ENCODE measurements at places on chromosomes 13 and 19. TPM values are rescaled to one million over a fixed set of nuclear protein-coding genes. Genes with fewer than 3 reads are reported as not detected.

GRCh38 chr13:41608839-41609177 lies 151.5 kb downstream of the RGCC start:
- DNase-seq = no peak

GRCh38 chr13:112740502-112741131 lies 50.8 kb downstream of the ATP11A start:
- peak; percentile 94 for DNase-seq

GRCh38 chr19:13459351-13459750 lies 46.9 kb downstream of the CACNA1A start:
- no peak for DNase-seq

DNA sequence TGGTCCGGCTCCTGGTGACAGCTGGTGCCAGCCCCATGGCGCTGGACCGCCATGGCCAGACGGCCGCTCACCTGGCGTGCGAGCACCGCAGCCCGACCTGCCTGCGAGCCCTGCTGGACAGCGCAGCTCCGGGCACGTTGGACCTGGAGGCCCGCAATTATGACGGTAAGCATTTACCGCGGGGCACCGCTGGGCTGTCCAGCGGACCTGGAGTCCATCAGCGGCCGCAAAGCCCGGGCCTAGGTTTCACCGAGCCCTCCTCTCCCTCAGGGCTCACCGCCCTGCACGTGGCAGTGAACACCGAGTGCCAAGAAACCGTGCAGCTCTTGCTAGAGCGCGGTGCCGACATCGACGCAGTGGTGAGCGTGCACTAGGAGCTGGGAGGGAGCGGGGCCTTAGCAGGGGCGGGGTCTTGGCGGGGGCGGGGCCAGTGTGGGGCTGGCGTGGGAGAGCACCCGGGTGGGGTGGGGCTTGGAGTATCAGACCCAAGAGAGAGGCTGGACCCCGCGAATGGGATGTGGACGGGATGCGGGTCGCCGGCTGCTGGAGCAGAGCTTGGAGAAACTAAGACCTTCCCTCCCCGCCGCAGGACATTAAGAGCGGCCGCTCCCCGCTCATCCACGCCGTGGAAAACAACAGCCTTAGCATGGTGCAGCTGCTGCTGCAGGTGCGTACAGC lies 8.7 kb downstream of the BCL3 start:
- DNase-seq = peak; percentile 63

- no peak for DNase-seq
Measured at GRCh38 chr19:5046339-5047039, 77.6 kb downstream of the KDM4B start.

DNA sequence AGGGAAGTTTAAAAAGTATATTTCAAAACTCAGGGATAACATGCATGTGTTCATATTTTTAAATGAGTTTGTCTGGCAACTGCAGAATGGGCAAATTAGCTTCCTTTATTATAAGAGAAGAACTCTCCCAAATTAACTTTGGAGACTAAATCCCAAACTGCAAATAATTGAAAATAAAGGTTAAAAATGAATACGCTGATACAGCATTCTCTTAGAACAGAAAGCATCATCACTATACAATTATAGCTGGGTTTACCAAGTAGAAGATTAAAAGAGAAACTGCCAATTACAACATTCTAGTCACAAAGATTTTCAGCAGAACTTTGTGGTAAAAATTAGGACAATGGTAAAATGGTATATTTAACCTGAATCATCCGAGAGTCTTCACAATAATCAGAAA lies 73.3 kb downstream of the OLFM4 start:
- DNase-seq = no peak

GRCh38 chr13:107563099-107563925 lies 652.0 kb downstream of the LIG4 start:
- DNase-seq = peak; percentile 26

GRCh38 chr13:32390048-32390447 lies 37.9 kb downstream of the N4BP2L1 start:
- DNase-seq = no peak

DNA sequence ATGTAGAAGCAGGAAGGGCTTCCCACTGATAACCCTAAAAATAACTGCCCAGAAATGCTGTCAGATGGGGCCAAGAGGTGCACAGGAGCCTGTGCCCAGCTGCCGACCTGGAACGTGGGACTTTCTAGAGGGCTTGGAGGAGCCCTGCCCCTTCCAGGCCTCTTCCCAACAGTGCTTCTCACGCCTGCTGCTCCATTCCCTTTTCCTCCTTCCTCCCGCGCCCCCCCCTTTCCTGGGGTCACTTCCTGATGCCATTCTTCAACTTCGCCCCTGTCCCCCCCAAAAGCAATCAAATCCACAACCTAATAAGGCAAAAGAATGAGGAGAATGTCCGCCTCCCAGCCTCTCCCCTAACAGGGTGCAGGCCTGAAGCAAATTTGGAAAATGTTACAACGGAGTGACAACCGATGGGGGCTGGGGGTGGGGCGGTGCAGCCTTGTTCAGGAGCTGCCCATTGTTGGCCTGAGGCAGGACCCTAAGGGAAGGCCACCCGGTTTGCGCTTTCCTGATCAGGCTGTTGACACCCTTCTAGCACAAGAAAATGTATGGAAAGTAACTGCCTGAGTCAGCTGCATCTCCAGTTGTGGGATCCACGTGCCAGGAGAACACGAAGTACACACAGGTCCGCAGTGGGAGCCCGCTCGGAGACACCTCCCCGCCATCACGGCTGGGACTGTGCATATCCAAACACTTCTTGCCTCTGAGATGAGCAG lies 18.7 kb downstream of the ACTN4 start:
- DNase-seq = peak; percentile 88

- peak; percentile 29 for DNase-seq
Measured at GRCh38 chr19:49333811-49334288, 1.4 kb upstream of the CD37 start.

- no peak for DNase-seq
Measured at GRCh38 chr19:1481224-1481892, 2.3 kb upstream of the C19orf25 start.

GRCh38 chr13:102012299-102013293 lies 389.3 kb downstream of the FGF14 start:
- DNase-seq = no peak

The EXOC3L2 gene
- total RNA-seq = 0.44 TPM

The CBY2 gene
- total RNA-seq = not detected

The DAND5 gene
- under 0.01 TPM for total RNA-seq

The ATXN8OS gene
- not detected for total RNA-seq

The C13orf46 gene
- 0.20 TPM for total RNA-seq

The GRK1 gene
- total RNA-seq = not detected
